Uterus (tissue), 4 donors: ENCODE measurements at places on chromosomes 11 and 22. TPM values are rescaled to one million over a fixed set of nuclear protein-coding genes. Genes with fewer than 3 reads are reported as not detected.

The ARCN1 gene
- total RNA-seq, result 145 TPM

The PHF21A gene
- total RNA-seq, result 83.3 TPM

The MYOD1 gene
- not detected for total RNA-seq

- DNase-seq, result no peak
Observed at GRCh38 chr22:19097518-19097917, 24.7 kb downstream of the DGCR2 start.

DNA sequence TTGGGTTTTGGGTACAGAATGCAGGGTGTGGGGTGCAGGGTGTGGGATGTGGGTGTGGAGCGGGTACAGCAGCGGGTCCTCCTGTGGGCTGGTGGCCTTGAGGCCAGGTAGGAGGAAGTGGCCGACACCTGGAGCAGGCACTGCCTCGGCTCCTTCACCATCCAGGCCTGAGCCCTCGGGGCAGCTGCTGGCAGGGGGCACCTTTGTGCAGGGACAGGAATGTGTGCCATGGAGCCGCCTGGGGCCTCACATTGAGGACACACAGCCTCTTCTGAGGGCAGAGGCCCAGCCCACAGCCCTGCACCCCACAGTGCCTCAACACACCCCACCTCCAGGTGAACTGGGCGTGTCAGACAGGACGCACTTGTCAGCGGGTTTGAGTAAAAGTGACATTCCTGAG is 984.0 kb downstream of the BRD1 start:
- DNase-seq, result no peak

DNA sequence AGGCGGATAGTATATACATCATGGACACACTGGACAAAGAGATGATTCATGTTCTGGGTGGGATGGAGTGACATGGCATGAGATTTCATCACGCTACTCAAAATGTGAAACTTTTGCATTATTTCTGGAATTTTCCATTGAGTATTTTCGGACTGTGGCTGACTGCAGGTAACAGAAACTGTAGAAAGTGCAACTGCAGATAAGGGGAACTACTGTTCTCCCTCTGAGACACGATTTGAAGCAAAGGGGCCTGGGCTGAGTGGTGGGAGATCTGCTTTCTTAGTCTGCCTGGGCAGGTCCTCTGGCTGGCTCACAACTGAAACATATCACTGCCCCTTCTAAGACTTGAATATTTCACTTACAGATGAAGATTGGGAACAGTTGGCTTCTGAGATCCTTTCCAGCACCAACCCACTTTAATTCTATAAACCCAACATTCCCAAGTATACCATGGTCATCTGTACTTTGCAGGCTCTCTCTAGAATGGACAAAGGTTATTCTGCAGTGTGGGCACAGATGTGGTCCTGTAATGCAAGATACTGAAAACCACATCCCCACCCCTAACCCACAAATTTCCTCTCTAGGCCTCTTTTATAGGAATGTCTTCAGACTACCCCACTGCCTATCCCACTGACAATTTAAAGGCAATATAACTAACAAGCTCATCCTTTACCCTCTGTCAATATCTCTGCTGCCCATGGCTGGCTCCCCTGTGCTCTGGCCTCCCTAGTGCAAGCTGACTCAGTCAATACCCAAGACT is 121.1 kb downstream of the KCNC1 start:
- no peak for DNase-seq

- DNase-seq, result no peak
Observed at GRCh38 chr11:92131289-92131865, 93.2 kb upstream of the FAT3 start.

DNA sequence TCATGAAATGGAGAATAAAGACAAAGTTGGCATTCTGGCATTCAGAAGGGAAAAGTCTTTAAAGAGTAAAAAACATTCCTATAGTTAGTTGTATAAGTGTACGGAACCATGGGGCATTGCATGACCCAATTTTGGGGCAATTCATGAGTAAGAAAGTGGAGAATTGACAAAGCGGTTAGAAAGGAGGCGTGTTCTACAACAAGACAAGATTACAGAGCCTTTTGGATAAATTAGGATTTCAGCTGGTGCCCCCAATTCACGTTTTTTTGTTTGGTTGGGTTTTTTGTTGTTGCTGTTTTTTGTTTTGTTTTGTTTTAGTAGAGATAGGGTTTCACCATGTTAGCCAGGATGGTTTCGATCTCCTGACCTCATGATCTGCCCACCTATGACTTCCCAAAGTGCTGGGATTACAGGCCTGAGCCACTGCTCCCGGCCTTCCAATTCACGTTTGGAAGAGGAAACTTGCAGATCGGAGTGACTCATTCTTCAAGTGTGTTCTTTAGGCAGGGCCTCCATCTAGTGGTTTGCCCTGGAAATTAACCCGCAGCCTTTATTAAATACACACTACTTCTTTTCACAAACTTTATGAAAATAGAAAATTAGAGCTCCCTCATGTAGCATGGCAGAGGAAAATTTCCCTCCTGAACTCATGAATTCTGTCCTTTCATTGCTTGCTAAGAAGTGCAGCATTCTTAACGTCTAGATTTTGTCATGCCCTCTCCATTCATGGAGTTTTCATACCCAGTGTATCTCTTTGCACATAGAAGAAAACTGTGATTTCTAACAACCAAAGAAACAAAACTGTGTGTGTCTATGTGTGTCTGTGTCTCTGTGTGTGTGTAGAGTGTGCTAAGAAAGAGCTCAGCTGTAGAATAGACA is 118.1 kb downstream of the BBOX1 start:
- DNase-seq, result peak; percentile 61

GRCh38 chr22:22085702-22086500 is 103.3 kb upstream of the TOP3B start:
- no peak for DNase-seq

- no peak for DNase-seq
Observed at GRCh38 chr22:45200860-45201511, 37.3 kb downstream of the NUP50 start.
